ENCODE measurements at places on chromosomes 16 and 17.
A peak's percentile ranks its signal among the peaks of the same experiment; 100 is the strongest.

- no peak for DNase-seq
Measured at GRCh38 chr16:15951852-15952251, 2.4 kb downstream of the ABCC1 start.

GRCh38 chr16:67243481-67243880 is 3.8 kb downstream of the FHOD1 start:
- DNase-seq = no peak

- DNase-seq = no peak
Measured at GRCh38 chr16:22934786-22935185, 120.8 kb downstream of the HS3ST2 start.

DNA sequence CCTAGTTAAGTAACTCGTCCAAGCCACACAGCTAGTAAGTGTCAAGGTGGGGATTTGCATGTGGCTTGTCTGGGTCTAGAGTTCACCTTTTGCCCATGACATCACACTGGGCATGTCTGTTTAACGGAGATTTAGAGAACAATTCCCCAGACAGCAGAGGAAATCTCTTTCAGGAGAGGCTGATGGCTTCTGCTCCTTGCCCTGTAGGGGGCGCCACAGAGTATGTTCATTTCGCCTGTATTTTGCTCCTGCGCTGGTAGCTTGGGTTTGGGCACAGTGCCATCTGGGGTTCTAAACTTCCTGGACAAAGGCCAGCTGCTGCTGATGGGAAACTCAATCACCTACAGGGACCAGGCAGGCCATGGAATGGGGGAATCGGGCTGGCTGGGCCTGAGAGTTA is 20.4 kb downstream of the OTOA start:
- peak; percentile 32 for DNase-seq

DNA sequence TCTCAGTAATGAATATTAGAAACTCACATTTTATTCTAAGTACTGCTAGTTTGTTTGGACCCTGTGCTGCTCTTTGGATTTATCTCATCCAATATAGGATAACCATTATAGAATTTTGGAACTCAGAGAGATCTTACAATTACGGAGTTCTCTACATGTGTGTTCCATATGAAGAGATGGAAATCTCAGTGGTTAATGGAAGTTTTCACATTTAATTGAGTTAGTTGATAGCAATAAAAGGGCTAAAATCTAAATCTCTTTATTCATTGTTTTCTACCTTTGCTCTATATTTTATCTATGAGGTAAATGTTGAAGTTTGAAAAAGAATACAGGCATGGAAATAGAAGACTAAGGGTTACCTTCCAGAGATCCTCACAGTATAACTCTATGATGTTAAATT is 558.0 kb upstream of the KIF2B start:
- DNase-seq = no peak

GRCh38 chr17:55172612-55173011 is 92.1 kb upstream of the HLF start:
- no peak for DNase-seq

- no peak for DNase-seq
Measured at GRCh38 chr17:75335315-75335714, 46.1 kb upstream of the SLC25A19 start.

GRCh38 chr17:73683771-73684170 is 39.5 kb upstream of the SDK2 start:
- no peak for DNase-seq

DNA sequence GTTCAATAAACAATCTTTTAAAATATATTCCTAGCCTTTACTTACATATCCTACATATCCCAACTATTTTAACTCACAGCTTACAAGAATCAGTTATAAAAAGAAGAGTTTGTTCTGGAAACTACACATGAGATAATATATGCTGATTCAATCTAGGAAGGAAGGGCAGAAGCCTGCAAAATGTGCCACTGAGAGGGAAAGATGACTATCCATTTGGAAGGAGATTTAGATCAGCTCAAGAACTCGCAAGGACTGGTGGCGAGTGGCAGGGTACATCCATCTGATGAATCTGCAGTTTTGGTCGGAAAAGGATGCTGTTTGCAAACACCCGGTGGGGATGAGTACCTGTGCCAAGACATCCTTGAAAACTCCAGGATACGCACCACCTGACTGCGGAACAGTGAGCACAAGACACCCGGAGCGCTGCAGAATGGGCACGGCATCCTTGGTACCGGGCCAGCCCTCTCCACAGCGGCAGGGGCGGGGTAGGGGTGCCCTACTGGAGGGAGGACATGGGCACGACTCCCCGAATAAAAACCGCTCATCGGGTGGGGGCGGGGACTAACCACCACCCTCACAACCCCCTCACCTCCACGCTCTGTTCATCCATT is 723 bp downstream of the TRIM37 start:
- peak; percentile 50 for DNase-seq

DNA sequence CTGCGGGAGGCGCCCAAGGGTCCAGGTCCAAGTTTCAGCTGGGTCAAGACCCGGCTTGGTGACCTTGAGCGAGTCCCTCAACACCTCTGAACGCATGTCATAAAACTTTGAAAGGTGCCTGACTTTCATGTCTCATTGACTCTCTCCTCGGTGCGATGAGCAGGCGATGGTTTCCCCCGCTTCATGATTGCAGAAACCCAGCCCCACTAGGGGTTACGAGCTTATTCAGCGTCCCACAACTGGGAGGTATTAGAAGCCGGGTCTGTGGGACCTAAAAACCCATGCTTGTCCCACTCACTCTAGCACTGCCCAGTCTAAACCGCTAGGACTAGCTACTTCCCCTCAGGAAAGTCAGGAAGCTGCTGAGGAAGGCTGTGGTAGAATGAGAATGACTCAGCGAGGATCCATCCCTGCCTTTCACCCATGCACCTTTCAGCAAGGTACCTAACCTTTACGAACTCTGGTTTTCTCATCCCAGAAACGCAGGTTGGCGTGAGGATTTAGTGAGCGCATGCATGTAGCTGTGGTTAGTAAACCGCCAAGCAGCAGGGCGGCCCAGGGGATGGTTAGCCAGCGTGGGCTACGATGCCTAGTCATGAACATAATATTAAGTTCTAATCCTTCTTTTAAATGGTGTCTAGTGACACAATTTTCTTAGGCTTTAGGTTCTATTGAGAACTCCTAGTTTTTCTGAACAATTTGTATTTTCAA is 26.2 kb upstream of the RFFL start:
- no peak for DNase-seq

- peak; percentile 77 for DNase-seq
Measured at GRCh38 chr17:77409282-77410161, 268.8 kb downstream of the SEC14L1 start.

DNA sequence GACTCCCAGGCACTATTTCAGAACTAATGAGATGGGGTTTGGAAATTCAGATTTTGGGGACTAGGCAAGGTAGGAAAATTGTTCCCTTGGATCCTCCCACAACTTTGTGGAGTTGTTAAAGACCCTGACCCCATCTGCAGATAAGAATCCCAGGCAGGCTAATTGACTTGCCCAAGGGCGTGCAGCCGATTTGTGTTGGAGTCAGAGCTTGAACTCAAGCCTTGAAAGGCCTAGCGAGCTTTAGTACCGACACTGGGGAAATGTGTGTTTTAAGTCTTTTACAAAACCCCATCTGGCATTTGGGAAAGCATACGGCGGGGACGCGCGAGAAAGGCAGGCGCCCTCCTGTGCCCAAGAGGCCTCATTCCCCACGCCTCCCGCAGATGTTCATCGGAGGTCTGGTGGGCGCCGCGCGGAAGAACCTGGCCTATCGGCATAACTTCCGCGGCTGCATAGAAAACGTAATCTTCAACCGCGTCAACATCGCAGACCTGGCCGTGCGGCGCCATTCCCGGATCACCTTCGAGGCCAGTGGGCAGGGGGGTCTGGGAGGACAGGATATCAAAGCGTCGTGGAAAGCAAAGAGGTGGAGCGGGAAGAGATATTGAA is 4.3 kb downstream of the CNTNAP1 start:
- no peak for DNase-seq

DNA sequence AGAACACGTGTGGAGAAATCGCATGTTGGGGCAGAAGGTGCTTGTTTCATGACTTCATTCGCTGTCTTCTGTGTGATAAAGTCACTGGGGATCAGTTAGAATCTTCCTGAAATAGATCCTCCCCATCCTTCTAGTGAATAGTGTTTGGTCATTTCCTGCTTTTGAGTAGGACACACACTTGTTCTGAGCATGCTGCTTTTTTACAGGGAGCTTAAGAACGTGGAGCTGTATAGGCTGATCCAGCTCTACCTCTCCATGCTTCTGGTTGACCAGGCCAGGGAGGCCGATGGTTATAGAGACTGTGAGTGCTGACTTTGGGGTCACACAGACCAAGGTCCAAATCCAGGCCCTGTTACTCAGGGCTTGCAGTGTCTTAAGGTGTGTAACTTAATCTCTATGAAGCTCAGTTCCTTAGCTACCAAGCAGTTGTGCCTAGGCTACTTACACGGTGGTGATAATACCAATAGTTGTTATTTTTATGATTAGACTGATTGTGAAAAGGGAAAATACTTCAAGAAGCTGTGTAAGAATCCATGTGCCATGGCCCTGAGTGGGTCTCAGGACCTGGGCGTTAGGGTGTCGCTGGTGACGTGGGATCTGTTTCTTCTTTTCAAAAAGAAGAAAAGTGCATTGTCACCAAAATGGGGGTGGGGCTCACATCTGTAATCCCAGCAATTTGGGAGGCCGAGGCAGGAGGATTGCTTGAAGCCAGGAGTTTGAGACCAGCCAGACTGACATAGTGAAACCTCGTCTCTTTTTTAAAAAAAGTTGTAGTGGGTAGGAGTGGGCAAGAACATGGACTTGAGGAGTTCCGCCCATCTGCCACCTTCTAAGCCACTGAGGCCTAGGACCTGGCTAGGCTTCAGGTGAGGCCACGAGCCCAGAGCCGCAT is 64.1 kb upstream of the LGALS9 start:
- no peak for DNase-seq

- DNase-seq = no peak
Measured at GRCh38 chr17:49548506-49549310, 27.0 kb upstream of the NXPH3 start.

- DNase-seq = no peak
Measured at GRCh38 chr16:1903845-1904840, 14.1 kb downstream of the HS3ST6 start.

DNA sequence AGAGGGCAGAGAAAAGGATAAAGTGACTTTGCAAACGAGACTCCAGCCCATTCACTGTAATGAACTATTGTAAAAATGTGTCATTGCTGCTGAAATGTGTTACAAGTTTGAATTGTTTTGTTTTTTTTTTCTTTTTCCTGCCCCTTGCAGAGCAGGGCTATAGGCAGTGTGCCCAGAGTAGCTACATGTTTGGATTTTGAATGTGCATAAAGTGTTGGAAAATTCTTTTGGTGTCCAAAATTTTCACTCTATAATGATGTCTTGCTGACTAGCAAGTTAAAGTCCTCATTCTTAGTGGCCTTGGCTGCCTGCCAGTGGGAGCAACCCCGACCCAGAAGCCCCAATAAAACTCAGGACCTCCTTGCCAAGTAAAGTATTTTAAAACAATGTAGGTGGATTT is 66.5 kb downstream of the IGF2BP1 start:
- DNase-seq = no peak

DNA sequence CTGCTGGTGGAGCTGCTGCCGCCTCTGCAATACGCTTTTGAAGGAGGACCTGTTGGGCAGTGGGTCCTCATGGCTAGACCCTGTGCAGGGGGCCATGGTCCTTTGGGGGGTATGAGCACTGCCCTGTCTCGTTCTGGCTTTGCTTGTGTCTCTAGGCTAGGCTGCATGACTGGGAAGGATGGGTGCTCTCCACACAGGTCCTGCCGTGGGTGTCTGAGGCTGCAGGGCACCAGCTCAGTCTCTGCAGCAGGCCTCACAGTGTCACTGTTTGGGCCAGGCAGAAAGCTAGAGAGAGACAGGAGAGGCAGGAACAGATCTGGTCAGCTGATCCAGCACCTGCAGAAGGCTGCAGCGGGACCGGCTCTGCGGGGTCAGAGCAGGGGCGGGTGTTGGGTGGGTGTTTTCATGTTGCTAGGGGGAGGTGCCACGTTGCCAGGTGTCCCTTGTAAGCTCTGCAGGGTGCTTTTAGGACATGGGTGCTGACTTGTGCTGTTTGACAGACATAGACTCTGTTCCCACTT is 111.4 kb downstream of the SNX29 start:
- peak; percentile 75 for DNase-seq

- DNase-seq = peak; percentile 56
Measured at GRCh38 chr17:39667945-39668924, at the start of gene PNMT. TSS of gene PNMT (plus strand) at chr17:39668453. CDS start at chr17:39668476, 23 bp downstream.

- DNase-seq = no peak
Measured at GRCh38 chr16:59260892-59261291, 526.8 kb upstream of the GOT2 start.
